ENCODE measurements at places on chromosomes 5 and 9.

DNA sequence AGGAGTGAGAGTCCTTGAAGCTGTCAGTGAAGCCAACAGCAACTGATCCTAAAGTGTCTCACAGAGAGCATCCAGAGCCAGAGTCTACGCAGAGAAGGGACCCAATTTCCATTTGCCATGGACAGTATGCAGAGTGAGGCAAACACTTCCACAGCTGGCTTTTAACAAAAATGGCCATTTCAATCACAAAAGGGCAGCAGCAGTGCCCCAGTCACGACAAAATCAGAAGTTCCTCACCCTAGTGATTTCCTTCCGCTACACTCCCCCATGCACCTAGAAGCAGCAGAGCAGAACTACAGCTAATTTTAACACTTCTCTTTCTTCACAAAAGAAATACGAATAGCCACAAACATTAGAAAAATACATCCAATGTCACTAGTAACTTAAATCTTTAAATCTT, 27.9 kb downstream of the FBXW11 start:
- no peak for DNase-seq

GRCh38 chr5:169126481-169127021, 174.4 kb downstream of the SLIT3 start:
- DNase-seq = no peak

DNA sequence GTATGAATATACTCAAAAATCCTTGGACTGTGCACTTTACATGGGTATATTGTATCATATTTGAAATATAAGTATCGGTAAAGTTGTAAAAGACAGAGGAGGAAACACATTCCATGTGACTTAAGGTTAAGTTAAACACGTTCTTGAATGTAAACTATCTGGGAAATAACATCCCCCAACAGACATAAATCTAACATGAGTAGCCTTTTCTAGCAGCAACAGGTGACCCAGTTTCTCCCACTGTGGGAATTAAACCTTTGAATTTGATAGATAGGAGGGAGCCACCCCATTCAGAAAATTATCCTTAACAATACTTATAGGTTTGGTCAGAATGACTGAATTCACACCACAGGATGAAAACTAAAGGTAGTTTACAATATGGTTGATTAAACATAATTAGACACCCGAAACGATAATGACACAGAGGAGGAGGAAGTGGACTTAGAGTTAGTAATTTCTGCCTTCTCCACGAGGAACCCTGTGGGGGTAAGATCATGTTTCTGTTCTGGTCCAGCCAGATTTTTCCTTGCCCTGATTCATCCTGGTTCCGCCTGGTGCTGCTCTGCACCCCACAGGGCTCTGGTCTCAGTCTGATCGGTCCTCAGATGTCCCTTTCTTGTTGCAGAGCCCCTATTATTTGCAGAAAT, 84.6 kb upstream of the DNAH5 start:
- no peak for DNase-seq

DNA sequence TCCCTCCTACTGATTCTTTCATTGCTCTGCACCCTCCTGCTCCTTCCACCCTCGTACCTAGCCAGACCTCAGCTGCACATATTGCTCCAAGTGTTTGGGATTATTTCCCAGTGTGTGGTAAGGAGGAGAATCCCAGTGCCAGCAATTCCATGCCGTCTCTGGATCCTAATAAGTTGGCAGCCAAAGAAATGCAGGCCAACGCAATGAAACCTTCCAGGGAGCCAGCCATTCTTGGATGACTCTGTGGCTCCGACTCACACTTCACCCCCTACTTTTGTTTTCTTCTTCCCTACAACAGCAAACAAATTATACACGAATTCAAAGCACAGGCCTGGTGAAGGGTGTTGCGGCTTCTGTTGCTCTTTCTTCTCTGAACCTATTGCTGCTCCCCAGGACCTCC, 82.5 kb upstream of the SLC1A3 start:
- DNase-seq = no peak

DNA sequence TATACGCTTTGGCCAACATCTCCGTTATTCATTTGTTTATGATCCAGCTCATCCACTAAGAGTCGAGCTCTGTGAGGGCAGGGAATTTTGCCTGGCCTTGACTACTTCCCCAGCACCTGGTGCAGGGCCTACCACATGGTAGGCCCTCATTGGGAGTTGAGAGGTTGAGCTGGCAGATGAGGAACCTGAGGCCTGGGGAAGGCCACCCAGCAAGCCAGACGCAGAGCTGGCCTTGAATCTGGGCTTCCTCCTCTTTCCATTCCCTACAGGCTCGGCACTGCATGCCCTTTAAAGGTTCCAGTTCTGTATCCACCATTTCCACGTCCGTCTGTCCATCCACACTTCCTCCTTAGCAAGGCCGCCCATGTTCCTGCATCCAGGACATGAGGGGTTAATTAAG, 24.2 kb downstream of the KCNMB1 start:
- no peak for DNase-seq

Measured in NCI-H1930 (cell line).